ENCODE measurements at places on chromosomes 4 and X.

- DNase-seq = no peak
Observed at GRCh38 chrX:47722260-47722659, 63.3 kb upstream of the UXT start.

- DNase-seq = no peak
Observed at GRCh38 chr4:121100093-121100775, 27.9 kb upstream of the NDNF start.

DNA sequence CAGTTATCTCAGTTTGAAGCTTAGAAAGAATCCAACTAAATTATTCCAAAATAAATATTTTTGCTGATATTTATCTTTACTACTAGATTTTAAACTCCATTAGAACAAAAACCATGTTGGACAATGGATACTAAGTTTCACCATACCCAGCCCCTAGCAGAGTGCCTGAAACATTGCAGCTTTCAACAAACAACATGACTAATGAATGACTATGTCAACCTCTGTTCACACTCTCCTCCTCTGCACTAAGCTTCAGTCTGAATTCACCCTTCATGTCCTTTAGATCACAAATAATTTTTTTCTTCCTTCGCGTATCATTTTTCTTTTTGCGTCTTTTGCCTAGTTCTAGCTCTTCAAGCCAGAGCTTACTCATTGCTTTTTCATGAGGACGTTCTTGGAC is 315.2 kb downstream of the PCDH10 start:
- no peak for DNase-seq

GRCh38 chr4:76601791-76602190 is 166.8 kb downstream of the SHROOM3 start:
- DNase-seq = no peak

DNA sequence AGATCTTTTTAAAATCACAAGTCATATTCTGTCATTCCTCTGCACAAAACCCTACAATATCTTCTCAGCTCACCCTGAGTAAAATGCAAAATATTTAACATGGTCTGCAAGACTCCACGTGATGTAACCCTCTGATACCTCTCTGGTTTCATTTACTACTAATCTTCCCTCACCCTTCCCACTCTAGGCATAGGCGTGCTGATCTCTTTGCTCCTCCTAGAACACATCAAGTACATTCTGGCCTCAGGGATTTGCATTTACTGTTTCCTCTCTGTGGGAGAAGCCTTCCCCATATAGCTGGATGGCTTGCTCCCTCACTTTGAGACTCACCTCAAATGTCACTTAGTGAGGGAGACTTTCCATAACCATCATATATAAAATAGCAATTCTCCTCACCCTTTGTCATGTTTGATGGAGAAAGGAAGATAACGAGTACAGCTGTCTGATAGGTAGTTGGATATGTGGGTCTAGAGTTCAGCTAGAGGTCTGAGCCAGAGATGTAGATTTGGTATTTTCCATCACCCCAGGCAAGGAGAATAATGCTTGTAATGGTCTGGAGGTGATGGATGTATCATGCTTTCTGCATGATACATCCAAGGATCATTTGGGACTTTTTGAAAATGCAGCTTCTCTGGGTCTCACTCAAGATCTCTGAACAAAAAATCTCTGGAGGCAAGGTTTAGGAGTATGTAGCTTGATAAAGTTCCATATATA is 123.9 kb upstream of the VAMP7 start:
- no peak for DNase-seq

- no peak for DNase-seq
Observed at GRCh38 chrX:108025376-108025775, 19.5 kb upstream of the VSIG1 start.

DNA sequence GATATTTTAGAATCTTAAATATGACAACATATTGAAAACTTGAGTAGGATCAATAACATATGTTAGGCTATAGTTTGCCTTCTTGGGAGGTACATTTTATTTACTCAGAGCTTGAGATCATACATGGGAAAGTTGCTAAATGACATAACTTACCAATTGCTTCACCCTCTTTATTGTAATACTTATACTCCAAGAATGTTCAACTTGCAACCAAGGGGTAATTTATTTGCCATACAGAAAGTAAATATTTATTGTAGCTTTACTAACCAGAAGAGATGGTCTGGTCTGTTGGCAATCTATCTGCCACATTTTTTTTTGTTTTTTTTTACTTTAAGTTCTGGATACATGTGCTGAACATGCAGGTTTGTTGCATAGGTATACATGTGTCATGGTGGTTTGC is 426.6 kb downstream of the ARHGAP24 start:
- no peak for DNase-seq

- DNase-seq = no peak
Observed at GRCh38 chrX:108070891-108071290, 20.5 kb downstream of the PSMD10 start.
